ENCODE measurements at places on chromosomes 5 and 9. TPM values are rescaled to one million over a fixed set of nuclear protein-coding genes. Genes with fewer than 3 reads are reported as not detected.

BTNL3 gene
- total RNA-seq = 0.16 TPM

ZBED3 gene
- 8.7 TPM for total RNA-seq

DNA sequence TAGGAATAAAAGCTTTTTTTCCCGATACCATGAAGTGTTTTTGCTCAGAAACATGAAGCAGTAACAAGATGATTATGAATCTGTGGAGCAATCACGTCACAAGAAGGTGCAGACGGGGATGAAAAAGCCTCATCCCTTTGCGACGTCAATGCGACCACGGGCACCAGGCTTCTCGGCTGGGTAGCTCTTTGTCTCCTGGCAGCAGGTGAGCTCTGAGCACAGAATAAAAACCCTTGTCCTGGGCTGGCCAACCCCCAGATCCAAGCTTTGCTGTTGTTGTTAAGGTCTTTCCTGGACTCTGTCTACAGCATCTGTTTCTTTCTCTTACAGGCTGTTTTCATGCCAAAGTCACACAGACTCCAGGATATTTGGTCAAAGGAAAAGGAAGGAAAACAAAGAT is 113.8 kb downstream of the ANKRD18B start:
- DNase-seq = no peak

- DNase-seq = no peak
These were observed 719 bp upstream of the ISCA1 start for GRCh38 chr9:86282979-86283535.

DNA sequence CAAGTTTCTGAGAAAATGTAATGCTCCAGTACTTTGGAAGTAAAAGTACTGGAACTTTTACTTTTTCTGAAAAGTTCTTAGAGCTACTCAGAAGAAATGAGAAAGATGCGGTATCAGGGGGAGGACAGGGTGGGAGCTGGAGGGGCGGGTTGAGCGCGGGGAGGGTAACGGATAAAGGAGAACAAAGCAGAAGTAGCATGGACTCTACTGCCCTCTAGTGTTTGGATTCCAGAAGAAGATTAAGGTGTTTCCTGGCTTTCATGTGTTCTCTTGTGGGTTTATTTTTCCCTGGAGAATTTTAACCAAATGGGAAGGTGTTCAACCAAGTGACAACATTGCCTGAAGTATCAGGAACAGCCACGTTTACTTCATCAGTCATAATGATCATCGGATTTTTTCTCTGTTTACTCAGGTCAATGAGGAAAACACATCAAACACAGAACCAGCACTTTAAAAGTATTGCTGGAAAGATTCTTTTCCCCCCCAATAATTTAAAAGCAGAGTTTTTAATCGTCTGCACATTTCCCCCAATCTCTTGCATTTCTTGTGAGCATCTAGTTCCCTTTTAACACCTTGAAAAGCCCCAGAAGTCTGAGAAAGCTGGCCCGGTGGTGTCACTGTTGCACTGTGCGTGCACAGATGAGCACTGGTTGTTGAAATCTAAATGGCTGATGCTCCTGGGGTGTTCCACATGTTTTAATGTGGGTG is 190.6 kb downstream of the MPDZ start:
- DNase-seq = no peak

- DNase-seq = no peak
These were observed 147.4 kb upstream of the GLRA1 start for GRCh38 chr5:152072091-152072490.

DNA sequence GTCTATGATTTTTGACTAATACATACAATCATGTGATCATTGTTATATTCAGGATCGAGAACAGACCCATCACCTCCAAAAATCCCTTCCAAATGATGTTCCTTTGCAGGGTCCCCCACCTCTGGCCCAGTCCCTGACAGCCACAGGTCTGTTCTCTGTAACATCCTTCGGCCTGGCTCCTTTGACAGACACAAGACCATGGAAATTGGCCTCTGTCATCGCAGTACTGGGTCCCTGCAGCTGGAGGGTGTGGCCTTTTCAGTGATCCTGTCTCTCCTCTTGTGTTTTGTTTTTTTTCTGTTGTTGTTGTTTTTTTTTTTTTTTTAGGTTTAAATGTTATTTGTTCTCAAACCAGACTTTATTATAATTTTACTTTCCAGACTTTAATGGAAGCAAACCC is 27.4 kb upstream of the ANKRD33B start:
- DNase-seq = no peak

All from activated T-cell treated with anti-CD3 and anti-CD28 coated beads, Interleukin-2, amount 50 U/mL, for 72 hours (primary cell).